ENCODE measurements at places on chromosomes 4 and X.

DNA sequence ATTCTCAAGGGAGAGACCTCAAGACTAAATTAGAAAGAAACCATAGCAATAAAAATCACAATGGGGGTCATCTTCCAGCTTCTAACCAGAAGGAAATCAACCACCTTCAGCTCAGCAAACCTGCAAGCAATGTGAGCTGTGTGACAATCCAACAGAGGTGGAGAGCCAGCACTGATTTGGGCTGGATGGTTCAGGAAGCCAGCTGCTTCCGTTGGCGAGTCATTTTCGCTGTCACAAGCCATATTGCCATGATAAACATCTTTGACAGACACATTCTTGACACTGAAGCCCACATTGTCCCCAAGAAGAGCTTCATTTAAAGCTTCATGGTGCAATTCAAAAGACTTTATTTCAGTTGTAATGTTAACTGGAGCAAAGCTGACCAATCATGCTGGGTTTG is 22.7 kb downstream of the F8A1 start:
- DNase-seq = no peak

- no peak for DNase-seq
Measured at GRCh38 chr4:42159271-42160001, 7.0 kb upstream of the BEND4 start.

DNA sequence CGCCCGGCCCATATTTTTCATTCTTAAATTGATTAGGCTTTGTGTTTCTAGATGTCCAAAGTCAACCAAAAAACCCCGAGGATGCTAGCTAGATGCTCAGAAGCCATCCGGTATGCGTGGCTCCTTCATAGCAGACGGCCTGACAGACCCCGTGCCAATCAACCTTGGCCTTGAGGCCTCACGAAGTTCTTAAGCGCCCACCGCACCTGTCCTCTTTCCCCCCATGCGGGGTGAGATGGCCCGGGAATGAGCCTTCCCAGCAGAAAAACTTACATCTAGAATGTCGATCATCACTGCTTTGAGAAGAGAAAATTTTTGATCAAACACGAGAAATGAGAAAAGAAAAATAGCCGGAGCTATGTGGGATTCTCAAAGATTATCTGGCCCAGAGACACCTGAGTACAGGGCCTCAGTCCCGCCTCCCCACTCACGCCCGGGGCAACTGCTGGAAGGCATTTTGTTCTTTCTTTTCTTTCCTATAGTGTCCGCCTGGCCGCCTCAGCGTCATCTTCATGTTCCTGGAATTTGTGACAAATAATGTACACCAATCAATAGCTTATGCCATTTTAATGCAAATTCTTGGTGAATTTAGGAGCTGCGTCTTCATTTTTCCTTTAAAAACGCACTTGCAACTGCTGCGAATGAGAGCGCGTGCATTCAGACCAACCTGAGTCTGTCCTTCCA is 1.6 kb upstream of the NAT8L start:
- DNase-seq = no peak

DNA sequence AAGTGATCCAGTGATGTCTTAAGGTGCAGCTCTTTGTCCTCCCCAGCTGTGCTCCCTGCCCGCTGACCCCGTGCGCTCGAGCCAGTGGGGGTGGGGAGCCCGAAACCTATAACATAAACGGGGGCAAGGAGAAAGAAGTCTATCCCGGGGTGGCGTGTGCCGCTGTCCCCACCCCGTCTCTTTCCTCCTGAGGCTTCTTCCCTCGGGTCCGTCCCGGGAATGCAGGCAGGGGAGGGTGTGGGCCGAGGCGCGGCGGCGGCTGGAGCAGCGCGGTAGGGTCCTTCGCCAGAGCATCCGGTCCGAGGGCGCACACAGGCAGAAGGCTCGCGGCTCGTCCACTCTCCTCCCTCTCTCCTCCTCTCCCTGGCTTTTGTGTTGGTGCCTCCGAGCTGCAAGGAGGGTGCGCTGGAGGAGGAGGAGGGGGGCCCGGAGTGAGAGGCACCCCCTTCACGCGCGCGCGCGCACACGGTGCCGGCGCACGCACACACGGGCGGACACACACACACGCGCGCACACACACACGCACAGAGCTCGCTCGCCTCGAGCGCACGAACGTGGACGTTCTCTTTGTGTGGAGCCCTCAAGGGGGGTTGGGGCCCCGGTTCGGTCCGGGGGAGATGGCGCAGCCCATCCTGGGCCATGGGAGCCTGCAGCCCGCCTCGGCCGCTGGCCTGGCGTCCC is at the start of gene RAB33A:
Gene RAB33A, plus strand, starts transcription at position 517 of the 681 bp plus-strand sequence. Its CDS starts 101 bp downstream, at position 618.
- peak; percentile 22 for DNase-seq

DNA sequence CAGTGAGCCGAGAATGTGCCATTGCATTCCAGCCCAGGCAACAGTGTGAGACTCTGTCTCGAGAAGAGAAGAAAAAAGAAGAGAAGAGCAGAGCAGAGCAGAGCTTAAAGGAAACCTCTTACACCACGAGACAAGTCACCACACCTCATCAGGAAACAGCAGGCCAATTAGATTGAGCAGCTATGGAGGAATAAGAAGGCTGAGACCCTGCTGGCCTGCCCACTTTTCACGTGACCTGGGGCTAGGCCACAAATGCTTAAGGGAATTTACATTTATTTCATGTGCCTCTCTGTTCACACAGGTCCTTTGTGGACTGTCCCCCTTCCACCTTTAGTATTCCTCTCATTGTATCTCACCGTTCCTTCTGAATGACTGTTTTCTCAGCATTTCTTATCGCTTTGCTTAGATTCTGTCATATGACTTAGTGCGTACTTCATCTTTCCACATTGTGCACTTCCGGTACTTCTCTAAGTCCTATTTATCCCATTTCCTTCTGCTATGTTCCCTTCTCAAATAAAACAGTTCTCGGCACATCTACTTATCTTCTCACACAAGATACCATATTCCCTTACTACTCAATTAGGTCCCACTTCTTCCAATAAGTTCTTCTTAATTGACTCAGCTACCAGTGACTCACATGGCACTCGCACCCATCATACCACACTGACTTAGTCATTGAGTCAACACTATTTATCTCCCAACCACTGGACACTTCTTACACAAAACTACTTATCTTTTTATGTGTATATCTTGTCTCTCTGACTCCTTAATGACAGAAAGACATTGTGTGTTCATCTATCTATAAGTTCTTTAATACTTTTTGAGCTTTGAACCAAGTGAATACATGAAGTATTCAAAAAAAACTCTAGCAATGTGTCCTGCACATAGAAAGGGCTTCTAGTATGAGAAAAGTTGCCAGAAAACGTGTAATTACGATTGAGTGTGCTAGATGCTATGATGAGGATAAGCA is 11.0 kb downstream of the CUL4B start:
- no peak for DNase-seq

- DNase-seq = no peak
Measured at GRCh38 chrX:150564838-150565237, 3.6 kb upstream of the MTM1 start.

DNA sequence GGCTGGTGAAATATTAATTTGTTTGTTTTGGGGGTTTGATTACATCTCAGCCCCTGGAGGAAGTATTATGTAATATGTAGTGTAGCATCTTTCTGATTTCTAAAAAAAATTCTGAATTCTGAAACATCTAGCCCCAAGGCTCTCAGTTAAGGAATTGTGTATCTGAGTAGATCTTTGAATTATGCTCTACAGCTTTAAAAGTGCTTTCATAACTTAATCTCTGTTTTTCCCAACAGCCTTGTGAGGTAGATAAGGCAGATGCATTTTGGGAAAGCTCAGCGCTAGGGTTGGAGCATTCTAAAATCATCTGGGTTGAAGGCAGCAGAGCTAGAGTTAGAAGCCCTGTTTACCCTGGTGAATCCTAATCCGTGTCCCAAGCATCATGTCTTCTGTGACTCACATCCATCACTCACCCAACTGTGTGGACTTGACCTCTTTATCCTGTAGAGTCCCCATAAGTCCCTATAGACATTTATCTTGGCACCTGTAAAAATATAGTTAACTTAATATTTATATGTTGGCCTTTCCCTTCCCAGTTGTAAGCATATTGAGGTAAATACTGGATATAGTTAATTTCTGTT is 49.8 kb downstream of the FNIP2 start:
- no peak for DNase-seq

GRCh38 chr4:181661090-181661489 is 582.1 kb upstream of the TENM3 start:
- DNase-seq = no peak

DNA sequence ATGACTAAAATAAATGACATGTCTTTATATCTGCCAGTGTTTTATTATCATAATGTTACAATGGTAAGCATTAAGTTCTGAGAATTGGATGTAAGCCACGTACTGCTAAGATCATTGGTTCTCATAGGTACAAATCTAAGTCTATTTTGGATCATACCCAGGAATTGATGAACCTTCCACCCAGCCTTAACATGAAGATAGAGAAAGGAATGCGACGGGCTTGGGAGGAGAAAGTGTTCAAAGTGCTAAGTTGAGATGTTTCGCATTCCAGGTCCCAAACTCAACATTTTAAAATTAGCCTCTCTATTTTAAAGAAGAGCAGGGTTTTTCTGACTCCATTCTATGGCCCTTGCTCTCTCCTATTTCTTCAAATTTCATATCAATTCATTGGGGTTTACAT is 54.9 kb upstream of the FRAS1 start:
- DNase-seq = no peak

DNA sequence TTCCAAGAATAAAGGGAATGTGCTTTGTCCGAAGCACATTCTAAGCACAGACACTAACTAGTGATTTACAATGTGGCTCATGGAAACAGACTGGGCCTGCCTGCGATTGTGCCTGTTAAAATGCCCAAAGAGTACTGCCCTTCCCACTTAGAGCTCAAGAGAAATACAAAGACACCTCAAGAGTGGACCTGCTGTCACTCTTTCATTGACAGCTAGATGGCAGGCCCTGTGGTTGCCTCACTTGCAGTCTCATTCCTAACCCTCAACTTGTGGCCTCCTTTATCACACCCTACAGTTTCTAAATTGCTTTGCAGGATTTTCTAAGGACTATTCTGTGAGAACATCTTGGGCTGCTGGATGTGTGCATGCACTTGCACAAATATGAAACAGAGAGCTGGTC is 331.0 kb upstream of the EMCN start:
- no peak for DNase-seq

DNA sequence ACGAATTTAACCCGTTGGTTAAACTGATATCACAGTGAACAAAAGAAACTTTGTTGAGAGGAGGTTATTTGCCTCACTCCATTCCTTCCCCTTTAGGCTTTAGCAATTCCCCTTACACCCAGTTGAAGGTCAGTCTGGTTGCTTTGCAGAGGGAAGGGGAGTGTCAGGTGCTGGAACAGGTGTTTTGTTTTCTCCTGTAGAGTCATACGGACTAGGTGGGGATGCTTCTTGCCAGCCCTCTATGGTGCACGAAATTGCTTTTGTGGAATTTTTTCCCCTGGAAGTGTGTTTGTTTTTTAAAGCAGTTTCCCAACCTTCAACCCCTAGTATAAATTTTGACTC is 33.1 kb downstream of the DLG3 start:
- no peak for DNase-seq

DNA sequence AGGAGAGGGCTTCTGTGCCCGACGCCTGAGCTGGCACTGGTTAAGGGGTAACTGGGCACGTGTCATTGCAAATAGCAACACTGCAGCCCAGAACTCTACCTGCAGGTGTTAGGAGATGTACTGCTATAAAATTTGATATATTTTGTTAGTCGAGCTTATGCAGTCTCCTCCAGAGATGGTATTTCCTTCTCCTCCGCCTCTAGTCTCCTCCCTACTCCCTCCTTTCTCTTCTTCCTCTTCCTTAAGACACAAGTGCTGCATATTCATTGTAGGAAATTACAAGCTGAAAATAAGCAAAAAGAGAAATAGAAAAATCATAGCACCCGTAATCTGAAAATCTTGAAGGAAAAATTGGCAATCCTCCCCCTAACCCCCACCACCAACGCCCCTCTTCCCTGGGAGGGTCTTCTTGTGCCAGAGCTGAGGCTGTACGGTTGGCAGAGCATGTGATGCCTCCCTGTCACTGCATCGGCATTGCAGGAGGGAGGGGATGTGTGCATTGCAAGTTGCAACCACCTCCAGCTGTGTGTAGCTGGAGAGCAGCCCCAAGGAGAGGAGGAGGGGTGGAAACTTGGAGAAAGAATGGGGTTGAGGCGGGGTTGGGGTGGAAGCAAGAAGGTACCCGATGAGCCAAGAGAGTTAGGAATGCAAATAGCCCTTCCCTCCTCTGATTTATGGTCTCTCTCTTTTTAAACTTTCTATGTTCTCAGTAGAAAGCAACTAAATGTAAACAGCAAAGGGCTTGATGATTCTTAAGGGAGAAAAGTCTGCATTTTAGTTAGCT is 48.3 kb upstream of the MND1 start:
- DNase-seq = no peak

- DNase-seq = no peak
Measured at GRCh38 chrX:100748108-100748507, 16.2 kb upstream of the SYTL4 start.

DNA sequence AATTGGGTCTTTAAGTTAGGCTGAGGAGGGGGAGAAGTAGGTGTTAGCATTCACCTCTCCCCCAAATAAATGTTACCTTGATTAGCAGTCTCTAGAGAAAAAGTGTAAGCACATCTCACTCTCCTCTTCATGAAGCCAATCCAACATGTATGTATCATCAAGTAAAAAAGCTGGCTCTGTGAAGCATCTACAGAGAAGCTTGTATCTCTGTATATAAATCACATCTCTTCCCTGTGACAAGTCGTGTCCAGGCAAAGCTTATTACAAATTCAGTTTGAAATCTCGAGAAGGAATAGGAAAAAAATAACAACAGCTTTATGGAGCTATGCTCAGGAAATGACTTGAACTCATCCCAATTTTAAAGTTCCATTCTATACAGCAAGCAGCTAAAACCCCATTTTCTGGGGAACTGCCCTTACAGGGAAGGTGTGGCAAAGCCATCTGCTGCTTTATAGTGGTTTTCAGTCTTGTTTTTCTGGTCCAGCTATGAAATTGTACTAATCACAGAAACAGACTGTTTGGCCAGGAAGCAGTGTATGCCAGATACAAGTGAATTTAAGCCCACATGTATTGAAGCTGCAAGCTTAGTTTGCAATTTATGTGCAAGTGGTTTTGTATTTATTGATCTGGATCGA is 313.3 kb upstream of the NOCT start:
- no peak for DNase-seq

DNA sequence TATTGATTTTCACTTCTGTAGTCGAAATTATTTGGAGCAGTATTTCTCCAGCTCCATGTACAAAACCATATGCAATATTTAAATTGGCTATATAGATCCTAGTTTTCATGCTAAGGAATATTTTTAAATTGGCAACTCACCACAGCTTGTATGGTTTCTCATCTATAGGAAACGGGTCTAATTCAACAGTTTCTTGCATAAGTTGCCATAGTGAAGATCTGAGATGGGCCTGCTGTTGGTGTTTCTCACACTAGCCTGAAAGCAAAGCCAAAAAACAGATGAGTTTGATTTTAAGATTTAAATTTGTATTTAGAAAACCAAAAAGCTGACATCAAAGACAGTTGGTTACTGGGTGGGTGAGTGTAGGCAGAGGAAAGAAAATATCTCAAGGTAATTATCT is 5.5 kb downstream of the MAPK10 start:
- no peak for DNase-seq

GRCh38 chr4:187602339-187603092 is 393.1 kb upstream of the ZFP42 start:
- DNase-seq = no peak
